Activated CD4-positive, alpha-beta T cell treated with anti-CD3 and anti-CD28 coated beads, Interleukin-2, amount 50 U/mL, for 1 hour (primary cell): ENCODE measurements at places on chromosomes 5 and 9.

GRCh38 chr9:4663956-4664355 is 1.9 kb downstream of the PLPP6 start:
- no peak for DNase-seq

DNA sequence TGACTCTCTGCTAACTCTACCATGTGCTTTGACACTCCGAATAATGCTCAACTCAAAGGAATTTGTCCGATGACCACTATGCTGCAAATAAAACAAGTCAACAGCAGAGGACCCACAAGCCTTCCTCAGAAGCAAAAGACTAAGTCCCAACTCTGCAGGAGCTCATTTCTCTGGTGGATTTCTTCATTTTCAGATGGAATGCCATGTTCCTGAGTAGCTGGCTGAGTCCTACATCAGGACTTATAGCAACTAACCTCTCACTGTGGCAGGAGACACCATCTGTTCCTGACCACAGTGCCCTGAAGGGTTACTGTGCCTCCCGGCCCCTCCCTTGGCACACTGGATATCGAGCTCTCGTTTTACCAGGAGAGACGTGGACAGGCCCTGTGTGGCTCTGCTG is 20.8 kb downstream of the LHFPL2 start:
- no peak for DNase-seq

DNA sequence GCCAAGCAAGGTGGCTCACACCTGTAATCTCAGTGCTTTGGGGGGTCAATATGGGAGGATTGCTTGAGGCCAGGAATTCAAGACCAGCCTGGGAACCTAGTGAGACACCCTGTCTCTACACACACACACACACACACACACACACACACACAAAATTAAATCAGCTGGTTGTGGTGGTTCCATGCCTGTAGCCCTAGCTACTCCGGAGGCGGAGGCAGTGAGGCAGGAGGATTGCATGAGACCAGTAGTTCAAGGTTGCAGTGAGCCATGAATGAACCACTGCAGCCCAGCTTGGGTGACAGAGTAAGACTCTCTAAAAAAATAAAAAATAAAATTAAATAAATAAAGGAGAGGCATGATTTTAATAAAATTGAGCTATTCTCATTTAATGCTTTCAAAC is 13.1 kb downstream of the CEMIP2 start:
- DNase-seq, result no peak

- DNase-seq, result no peak
These were observed 48.8 kb downstream of the SLC1A3 start for GRCh38 chr5:36655161-36655560.

- no peak for DNase-seq
These were observed 262.8 kb downstream of the RFX3 start for GRCh38 chr9:3262826-3263529.

- DNase-seq, result no peak
These were observed 130.9 kb downstream of the SNCAIP start for GRCh38 chr5:122442938-122443337.

- peak; percentile 47 for DNase-seq
These were observed 747 bp downstream of the LRSAM1 start for GRCh38 chr9:127451858-127452656.

- DNase-seq, result no peak
These were observed 568.6 kb upstream of the DAP start for GRCh38 chr5:11329679-11330078.

GRCh38 chr5:140130949-140131733 is 5.4 kb downstream of the IGIP start:
- no peak for DNase-seq

DNA sequence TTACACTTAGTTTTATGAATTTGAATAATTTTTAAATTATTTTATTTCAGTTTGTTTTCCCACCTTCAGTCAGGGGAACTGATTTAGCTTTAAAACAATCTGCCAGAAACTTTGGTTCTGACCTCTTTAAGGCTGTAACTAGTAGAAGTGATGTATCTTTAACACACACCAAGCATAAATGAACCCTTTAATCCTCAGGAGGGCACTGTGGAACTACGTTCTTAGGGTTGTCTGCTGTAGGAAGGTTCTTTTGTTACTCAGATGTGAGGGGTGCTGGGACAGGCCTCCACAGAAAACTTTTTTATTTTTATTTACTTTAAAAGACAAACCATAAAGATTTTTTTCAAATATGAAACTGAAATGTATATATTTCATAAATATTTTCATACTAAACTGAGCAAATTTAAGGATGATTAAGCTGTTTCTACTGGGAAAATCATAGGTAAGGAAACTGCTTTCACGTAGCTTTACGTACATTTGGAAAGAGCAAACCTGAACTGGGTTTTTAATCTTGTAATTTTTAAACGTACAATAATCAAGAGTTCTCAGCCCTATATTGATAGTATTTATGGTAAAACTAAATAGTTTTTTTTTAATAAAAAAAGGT is 5.3 kb downstream of the KLF4 start:
- no peak for DNase-seq

GRCh38 chr9:37395663-37396062 is 26.8 kb upstream of the GRHPR start:
- DNase-seq, result no peak

- DNase-seq, result no peak
These were observed 778.3 kb downstream of the PRELID2 start for GRCh38 chr5:145056800-145057199.

GRCh38 chr5:63029891-63030290 is 451.3 kb downstream of the LRRC70 start:
- no peak for DNase-seq

- DNase-seq, result no peak
These were observed at the start of gene FRRS1L for GRCh38 chr9:109166771-109167601. Gene FRRS1L, minus strand, starts transcription at chr9:109167249. Its CDS starts 111 bp downstream, at chr9:109167138.

DNA sequence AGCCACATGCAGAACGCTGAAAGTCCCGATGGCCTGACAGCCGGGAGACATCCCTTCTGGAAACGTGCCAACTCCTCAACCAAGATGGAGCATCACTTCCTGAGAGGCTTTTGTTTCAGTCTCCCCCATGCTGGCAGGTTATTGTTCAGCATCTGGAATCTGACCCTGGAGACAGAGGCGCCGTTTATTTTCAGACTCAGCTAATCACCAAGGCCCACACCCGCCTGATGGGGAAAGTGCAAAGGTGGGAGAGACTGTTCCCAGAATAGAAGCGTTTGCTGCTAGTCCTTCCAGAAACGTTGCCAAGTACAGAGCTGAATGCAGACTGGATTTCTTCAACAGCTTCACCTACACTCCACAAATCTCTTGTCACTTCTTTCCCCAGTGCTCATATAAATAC is 41.8 kb upstream of the S1PR3 start:
- DNase-seq, result no peak

GRCh38 chr9:84755380-84755779 is 85.9 kb downstream of the NTRK2 start:
- DNase-seq, result no peak

GRCh38 chr5:39057734-39058133 is 16.5 kb downstream of the RICTOR start:
- DNase-seq, result no peak

- no peak for DNase-seq
These were observed 172.5 kb downstream of the CRB2 start for GRCh38 chr9:123528501-123528900.

DNA sequence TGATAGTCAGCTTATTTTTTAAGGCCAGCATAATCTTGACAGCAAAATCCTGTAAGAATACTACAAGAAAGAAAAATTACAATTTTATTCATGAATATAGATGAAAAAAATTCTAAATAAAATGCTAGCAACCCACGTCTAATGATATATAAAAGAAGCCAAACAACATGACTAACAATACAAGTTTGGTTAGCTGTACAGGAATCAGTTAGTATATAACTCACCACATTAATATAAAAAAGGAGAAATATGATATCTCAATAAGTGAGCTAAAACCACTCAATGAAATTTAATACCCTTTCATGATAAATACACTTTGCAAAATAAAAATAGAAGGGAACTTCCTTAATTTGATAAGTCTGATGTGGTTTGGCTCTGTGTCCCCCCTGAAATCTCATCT is 139.7 kb upstream of the MAN2A1 start:
- no peak for DNase-seq

DNA sequence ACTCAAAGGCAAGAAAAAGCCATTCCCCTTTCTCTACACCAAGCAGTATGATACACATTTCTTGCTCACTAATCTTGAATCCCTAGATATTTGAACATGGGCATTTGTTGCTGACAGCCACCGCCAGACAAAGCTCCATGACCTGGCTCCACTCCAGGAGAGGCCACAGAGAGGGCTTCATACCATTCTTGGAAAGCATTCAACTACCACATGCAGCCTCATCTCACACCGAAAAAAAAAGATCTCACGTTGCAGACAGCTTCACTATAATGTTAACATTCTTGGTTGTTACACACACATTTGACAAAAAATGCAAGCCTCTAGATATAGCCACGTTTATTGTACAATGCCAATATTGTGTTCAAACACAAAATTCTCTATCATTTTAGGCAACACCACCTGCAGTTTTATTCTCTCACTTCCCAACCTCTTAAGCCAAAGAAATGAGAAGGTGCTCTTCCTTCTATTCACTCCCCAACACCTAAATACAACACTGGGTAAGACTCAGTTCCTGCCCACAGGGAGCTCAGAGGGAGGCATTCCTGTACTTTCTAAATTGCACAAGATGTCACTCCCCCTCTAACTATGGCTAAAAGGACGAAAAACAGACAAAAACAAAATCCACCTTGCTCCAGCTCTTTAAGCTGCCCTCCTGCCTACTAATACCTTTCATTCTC is 222.4 kb downstream of the TSSK1B start:
- no peak for DNase-seq

- DNase-seq, result no peak
These were observed 10.5 kb downstream of the NR2F1-AS1 start for GRCh38 chr5:93570294-93571113.

GRCh38 chr5:167999182-167999581 is 292.3 kb upstream of the WWC1 start:
- DNase-seq, result no peak

DNA sequence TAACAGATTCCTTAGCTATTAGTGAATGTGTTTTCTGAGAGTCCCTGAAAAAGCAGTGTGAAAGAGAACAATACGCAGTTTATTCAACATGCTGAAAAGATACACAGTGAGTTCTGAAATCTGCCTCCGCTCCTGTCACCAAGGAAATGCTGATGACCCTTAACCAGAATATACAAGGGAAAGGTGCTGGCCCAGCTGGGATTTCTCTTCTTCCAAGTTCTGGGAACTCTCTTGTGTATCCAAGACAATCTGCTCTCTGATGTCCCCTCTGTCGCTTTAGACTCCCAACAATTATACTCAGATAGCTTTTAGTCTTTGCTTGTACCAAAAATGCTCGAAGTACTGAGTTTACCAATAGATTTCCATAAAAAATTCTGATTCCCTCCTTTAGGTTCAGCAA is 214.9 kb downstream of the TMEM167A start:
- no peak for DNase-seq

- no peak for DNase-seq
These were observed 35.0 kb upstream of the ARAP3 start for GRCh38 chr5:141717043-141717442.

DNA sequence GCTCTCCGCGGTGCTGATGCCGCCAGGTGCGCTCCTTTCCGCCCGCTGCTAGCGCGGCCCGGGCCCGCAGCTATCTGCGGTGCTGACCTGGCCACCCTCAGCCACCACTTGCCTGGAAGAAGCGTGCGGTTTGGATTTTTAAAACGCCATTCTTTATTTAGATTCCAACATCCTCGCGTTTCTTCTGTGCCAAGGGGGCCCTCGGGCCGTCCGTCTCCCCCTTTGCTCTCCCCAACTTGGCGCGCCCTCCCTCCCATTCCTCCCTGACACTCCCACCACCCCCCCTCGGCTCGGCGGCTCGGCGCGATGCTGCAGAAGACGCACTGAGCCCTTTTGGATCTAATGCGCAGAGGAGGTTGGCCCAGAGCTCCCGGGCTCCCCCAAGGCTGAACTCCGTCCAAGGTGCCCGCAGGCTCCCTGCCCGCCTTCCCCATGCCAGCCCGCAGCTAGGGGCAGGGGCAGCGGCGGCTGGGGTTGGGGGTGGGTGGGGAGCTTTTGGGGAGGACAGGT is at the start of gene BARHL1:
TSS of gene BARHL1 (plus strand) at position 331 of the 510 bp plus-strand sequence. CDS start 192 bp downstream, outside the sequence.
- no peak for DNase-seq

- no peak for DNase-seq
These were observed 106.3 kb downstream of the NDUFAF2 start for GRCh38 chr5:61051267-61051666.

- DNase-seq, result peak; percentile 5
These were observed 32.6 kb upstream of the PRRC2B start for GRCh38 chr9:131361202-131361833.
